ENCODE measurements at places on chromosomes 11 and 22.
A peak's percentile ranks its signal among the peaks of the same experiment; 100 is the strongest.

- no peak for DNase-seq
These were observed 5.3 kb upstream of the SLC39A13 start for GRCh38 chr11:47403135-47403534.

DNA sequence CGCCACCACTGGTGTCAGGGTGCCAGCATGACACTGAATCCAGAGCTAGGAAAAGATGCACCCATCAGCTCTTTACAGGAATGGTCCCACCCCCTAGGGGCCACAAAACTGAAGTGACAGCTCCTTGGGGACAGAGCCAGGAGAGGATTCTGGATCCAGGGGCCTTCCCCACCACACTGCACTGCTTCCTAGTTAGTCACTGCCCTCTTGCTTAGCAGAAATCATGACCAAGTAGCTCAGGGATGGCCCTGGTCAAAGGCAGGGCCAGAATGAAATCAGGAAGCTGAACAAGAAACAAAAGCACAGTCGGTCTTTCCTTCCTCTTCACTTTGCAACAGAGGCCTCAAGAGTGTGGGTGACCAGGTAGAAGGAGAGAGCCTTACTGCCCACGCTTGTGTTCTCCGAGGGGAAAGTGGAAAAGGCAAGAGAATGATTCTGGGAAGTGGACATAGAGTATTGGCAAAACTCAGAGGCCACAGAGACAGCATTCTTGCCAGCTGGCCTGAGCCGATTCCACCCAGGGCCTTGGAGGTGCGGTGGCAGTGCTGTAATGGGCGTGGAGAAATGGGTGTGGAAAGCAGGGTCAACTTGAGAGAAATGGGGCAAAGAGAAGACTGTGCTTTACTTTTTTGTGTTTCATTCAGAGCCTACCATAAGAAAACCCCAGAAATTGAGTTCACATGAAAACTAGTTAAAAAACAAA is 39.8 kb downstream of the KCNJ1 start:
- DNase-seq: no peak

GRCh38 chr11:71485063-71485399 is 32.0 kb downstream of the NADSYN1 start:
- DNase-seq: no peak

GRCh38 chr22:29814003-29814402 is 24.1 kb downstream of the ASCC2 start:
- no peak for DNase-seq

DNA sequence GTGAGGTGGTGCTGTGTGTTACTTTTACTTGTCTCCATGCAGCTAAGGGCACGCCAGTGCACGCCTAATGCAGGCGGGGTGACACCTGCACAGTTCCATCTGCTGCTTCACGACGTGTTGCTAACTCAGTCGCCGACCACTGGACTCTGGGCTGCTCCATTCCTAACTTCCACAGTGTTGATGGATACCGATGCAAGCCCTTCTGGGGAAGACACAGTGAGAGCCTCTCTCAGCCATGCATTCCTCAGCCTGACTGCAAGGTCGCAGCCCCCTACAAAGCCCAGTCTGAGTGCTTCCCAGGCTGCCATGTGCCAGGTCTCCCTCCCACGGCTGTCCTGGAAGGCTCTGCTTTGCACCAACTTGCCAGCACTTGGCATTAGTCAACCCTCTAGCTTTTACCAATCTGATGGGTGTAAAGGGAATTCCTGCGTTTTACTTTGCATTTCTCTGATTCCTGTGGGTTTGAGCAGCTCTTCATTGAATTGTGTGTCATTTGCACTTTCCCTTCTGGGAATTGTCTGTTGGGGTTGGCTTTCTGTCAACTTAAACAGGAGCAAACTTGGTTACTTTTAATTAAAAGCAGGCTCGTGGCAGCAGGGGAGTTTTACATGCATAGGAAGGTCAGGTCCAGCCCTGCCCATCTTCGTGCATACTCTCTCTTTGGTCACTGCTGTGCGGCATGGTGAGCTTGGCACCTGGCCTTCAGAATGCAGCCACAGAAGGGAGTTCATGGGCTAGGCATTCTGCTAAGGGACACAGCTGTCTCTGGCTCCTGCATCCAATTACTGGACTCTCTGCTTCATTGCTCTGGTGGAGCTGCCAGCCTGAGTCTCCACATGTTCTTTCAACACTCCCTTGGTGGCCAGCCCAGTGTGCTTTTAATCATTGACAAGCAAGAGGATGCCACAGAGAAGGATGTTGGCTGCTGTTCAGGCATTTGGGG is 34.6 kb upstream of the SHANK2 start:
- DNase-seq: no peak

DNA sequence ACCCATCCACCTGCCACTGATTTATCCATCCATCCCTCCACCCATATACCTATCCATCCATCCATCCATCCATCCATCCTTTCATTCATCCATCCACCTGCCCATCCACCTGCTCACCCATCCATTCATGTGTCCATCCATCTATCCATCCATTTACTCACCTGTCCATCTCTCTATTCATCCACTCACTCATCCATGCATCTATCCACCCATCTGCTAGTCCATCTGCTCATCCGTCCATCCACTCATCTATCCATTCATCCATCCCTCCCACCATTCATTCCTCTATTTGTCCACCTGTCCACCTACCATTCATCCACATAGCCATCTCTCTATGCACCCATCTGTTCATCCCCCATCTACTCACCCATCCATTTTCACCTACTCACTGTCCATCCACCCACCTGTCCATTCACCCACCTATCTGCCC is 48.6 kb upstream of the CCDC188 start:
- DNase-seq: no peak

GRCh38 chr11:134512061-134512460 is 100.0 kb upstream of the B3GAT1 start:
- DNase-seq: no peak

DNA sequence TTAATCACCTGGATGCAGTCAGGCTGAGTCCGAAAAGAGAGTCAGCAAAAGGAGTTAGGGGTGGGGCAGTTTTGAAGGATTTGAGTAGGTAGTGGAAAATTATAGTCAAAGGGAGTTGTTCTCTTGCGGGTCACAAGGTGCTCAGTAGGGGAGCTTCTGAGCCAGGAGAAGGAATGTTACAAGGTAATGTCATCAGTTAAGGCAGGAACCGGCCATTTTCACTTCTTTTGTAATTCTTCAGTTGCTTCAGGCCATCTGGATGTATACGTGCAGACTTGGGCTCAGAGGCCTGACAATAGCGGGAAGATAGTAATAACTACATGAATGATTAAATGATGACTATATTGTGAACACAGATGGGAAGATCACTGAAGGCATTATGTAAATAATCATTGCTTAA is 6.2 kb downstream of the SC5D start:
- no peak for DNase-seq

GRCh38 chr11:93526346-93526633 is 16.9 kb downstream of the SMCO4 start:
- DNase-seq: no peak

DNA sequence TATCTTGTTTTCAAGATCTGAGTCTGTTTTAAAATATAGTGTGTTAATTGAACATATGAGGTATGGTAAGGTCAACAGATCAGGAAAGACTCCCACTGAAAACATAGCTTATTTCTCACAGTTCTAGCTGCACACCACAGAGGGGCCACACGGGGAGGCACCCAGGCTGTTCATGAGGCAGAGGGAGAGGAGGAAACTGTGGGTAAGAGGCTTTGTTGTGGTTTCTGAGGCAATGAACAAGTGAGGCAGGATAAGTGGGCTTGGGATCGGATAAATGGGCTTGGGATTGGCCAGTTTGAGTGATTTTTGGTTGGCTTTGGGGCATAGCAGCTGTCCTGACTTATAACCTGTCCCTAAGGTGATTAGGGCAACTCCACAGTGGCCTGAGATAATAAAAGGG is 242.1 kb downstream of the LUZP2 start:
- DNase-seq: no peak

DNA sequence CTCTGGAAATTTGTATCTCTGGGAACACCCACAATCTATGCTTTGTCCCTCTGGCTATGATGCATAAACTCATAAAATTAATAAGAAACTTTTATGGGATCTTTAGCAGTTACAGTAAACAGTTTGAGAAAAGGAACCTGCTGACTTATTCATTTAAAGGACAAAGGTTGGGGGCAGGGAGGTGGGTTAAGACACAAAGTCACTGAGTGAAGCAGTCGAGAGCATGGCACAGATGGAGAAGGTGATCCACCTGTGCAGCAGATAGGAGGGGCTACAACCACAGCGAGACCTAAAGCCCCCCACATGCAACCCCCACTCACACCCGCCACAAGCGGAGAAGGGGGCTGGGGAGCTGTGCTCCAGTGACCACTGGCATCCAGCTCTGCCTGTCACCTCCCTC is 45.0 kb downstream of the SMCO4 start:
- DNase-seq: no peak

DNA sequence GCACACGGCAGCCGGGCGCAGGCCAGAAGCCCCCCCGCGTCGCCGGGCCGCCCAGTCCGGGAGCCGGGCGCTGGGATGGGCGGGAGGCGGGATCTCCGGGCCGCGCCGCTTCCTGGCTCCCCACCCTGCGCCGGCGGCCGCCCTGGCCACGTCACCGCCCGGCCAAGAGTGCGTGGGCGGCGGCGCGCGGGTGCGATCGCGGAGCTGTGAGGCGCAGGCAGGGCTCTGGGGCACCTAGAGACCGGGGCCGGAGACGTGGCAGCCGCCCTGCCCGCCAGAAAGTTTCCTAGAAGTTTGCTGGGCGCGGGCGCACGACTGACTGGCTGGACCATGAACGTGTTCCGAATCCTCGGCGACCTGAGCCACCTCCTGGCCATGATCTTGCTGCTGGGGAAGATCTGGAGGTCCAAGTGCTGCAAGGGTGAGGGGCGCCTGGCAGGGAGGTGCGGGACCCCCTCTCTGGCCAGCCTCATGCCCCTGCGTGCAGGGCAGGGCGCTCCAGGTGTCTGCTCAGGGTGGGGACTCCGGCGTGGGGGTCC is at the start of gene KDELR3:
KDELR3 (plus strand) TSS at position 193 of the 539 bp plus-strand sequence; CDS start at position 331, 138 bp downstream.
- DNase-seq: no peak

- no peak for DNase-seq
These were observed 1.8 kb downstream of the C11orf68 start for GRCh38 chr11:65917077-65917433.

- DNase-seq: peak; percentile 49
These were observed 15.7 kb upstream of the CCDC179 start for GRCh38 chr11:22875869-22876473.

GRCh38 chr11:121944556-121945230 is 171.3 kb downstream of the BLID start:
- no peak for DNase-seq

DNA sequence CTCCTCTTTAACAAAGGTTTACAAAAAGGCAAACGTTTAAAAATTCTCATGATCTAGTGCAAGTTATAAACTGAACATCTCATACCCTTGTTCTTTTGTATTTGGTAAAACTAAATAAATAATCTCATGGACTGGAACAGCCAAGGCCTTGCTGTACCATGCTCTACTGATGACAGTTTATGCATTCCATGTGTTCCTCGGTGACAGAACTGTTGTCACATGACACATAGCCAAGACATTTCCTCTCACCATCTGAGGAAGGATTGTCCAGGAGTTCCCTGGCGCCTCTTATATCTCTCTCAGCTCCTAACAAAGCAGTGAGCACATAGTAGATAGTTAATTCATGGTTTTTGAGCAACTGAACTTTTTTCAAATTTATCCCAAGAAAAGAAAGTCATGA is 12.6 kb downstream of the CCDC83 start:
- no peak for DNase-seq

DNA sequence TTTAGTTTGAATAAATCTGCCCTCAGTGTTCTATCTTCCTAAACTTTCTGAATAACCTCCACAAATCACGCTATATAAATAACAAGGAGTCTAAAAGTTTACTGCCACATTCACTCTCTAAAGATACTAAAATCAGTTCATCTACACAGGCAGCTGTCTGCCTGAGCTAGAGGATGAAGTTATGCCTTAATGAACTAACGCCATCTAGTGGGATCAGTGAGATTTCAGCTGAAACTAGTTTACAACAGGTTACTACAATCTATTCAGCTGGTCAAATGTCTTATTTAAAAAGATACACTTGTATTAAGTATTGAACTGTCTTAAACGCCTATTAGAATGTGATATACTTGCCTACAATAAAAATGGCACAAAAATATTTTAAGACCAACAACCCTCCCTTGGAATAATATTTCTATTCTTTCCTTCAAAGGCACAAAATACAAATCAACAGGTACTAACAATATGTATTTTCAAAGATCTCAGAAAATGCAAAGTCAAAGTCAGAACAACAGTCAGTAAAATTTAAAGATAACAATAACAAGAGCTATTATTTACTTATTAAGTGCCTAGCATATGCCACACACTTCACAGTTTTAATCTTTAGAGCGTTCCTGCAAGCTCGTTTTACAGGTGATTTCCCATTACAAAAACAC is 84.1 kb downstream of the LARGE2 start:
- no peak for DNase-seq

DNA sequence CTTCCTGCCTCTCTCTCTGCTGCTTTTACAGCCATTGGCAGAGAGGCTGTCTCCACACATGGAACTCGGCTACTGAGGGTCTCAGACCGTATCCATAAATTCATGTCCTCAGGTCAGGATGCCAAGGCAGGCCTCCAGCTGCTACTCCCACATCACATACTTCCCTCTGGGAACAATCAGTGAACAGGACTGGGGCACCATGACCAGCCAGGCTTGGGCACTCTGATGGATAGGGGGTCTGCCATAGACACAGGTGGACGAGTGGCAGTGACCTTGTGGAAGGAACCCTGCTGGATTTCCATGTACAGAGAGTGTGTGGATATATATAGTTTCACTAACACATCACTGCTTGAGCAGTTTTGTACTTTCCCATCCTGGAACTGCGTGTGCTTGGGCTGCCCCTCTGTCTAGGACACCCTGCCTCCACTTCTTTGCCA is 97.7 kb upstream of the PARVA start:
- DNase-seq: no peak

DNA sequence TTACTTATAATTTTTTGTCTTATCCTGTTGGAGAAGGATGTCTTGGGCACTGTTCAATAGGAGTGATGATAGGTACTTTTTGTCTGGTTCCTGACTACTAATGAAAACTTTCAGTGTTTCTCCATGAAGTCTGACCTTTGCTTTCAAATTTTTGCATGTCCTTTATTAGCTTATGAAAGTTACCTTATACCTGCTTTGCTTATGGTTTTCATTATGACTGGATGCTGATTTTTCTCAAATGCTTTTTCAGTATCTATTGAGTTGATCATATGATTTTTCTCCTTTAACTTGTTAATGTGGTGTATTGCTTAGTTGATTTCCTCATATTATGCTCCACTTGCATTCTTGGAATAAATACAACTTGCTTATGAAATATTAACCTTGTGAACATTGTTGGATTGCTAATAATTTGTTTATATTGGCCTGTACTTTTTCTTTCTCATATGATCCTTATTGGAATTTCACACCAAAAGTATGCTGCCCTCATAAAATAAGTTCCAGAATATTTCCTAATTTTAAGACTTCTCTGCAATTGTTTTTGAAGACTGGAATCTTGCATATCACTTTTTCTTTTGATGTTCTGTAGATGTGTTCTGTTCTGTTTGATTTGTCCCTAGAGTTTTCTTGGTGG is 85.0 kb upstream of the SC5D start:
- no peak for DNase-seq

- DNase-seq: no peak
These were observed 290.0 kb downstream of the TBC1D22A start for GRCh38 chr22:47052236-47053012.

- DNase-seq: no peak
These were observed 512 bp upstream of the GRIA4 start for GRCh38 chr11:105609341-105609781.

GRCh38 chr11:111918390-111919256 is at the start of gene C11orf52:
TSS of gene C11orf52 (plus strand) at chr11:111918913. CDS start at chr11:111918973, 60 bp downstream.
- DNase-seq: peak; percentile 91

GRCh38 chr22:41030891-41031290 is 61.5 kb upstream of the EP300 start:
- DNase-seq: no peak

GRCh38 chr11:19880088-19880345 is 167.4 kb downstream of the NAV2 start:
- no peak for DNase-seq
